Transverse colon (tissue), 4 donors: ENCODE measurements at places on chromosomes 1 and 21. TPM values are rescaled to one million over a fixed set of nuclear protein-coding genes. Genes with fewer than 3 reads are reported as not detected.

GRCh38 chr1:167663002-167663772 lies 33.2 kb downstream of the RCSD1 start:
- DNase-seq, result no peak

DNA sequence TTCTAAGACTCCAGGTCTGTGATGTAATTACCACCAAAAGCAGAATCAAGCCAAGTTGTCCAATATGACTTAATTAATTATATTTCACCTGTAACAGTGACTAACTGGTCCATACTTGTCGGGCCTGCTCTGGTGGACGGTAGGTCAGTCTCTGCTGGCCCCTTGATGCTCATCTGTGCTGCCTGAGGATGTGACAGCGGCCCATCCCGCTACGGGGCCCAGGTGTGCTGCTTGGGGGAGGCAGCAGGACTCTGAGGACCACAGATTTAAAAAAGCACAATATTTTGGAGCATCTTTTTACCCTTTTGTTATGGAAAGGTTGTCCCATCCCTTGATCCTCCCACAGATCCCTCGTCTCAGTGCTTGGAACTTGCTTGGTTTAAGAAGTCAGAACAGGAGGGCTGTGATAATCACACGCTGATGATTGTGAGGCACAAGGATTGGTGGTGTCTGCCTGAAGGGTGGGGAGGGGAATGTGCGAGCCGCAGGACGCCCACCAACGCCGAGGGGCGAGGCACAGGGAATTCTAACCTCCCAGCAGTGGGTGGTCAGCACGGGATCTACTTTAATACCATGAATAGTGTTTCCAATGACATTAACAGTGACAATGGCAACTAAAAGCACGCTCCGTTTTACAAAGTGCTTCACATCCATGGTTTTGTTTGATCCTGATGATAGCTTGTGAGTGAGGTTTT lies 27.8 kb upstream of the UMODL1 start:
- DNase-seq, result no peak

DNA sequence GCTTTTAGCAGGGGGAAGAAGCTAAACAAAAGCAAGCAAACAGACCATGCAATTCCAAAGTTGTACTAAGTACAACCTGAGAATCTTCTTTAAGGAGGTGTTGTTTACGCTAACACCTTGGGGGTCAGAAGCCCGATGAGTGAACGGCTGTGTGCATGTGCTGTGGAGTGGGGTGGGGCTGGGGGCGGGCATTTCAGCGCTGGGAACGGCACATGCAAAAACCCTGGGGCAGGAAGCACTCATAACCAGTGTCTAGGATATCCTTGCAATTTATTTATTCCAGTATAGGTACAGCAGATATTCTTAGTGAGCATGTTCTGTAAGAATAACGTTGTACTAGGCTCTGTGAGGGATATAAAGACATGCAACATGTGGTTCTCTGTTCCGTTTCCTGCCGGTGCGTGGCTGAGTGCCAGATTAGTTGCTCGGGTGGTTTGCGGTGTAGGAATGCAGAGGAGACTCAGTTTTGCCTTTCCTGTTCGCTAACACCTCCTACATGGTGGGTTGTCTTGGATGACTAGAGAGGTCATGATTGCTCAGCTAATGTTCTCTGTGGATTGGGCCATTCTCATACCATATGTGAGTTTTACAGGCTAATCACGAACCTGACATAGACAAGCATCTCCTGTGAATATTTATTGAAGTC lies 3.7 kb downstream of the FASLG start:
- DNase-seq, result peak; percentile 69

DNA sequence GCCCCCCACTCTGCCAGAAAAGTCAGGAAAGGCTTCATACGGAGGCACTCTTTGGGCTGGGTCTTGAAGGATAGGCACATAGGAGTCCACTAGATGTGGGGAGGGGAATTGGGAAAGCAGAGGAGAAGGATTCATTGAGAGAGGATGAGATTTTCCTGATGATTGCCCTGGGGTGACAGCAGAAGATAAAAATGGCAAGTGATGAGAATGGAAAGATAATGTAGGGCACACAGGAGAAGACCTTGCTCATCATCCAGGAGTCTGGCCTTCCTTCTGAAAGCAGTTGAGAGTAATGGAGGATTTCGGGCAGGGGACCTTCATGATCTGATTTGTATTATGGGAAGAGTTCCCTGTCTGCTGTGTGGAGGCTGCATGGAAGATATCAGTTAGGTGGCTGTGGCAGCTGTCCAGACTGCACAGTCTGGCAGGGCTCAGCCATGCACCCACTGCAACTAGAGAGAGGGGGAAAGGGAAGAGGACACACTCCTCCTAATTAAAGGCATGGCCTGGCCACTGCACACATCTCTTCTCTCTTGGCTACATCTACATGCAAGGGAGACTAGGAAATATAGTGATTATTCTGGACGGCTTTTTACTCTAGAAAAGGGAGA lies 9.6 kb upstream of the FABP3 start:
- no peak for DNase-seq

DNA sequence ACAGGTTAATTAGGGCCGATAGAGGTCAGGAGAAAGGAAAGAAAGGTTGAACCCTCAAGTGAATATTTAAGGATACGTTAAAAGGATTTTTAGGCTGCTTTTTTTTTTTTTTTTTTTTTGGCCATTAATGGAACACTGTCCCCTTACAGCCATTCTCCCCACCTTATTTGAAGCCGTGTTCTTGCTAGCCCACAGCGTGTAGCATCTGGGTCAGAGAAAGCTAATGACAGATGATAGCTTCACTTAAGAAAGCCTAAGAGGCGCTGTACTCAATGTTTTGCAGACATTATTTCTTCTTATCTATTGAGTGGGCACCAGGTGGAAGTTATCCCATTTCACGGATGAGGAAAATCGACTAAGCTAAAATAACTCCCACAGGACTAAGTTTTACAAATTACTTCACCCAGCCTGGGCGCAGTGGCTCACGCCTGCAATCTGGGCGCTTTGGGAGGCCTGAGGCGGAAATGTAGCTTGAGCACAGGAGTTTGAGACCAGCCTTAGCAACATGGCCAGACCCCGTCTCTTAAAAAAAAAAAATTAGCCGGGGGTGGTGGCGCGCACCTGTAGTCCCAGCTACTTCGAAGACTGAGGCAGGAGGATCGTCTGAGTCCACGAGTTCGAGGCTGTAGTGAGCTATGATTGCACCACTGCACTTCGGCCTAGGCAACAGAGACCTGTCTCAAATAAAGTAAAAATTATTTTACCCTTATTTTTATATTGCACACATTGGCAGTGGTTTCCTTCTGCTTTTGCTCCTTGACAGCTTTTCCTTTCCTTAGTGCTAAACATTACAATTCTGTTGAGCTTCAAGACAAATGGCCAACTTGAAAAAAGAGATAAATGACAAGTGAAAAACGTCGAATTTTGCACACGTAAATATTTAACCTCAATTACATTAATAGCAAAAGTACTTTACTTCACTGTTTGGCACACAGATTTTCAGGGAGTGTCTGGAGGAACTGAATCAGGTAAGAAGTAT lies 1.1 kb upstream of the PHTF1 start:
- DNase-seq, result no peak

GRCh38 chr21:34885626-34886239 lies 163.4 kb downstream of the RUNX1 start:
- no peak for DNase-seq

DNA sequence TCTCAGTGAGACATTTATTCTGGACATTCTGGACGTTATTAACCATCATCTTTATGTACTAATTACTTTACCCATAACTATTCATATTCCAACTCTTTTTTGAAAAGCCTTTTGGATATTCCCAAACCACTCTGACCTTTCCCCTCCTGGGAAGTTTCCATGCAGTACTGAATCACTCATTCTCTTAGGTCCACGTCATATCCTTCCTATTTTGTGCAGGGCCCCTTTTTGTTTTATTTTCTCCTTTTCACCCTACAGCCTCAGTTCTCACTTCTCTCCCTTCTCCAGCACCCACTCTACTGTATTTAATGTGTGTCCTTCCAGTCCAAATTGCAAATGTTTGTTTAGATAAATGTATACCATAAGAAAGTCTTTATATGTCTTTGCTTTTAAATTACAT lies 16.4 kb upstream of the ATP1A1 start:
- DNase-seq, result no peak

DNA sequence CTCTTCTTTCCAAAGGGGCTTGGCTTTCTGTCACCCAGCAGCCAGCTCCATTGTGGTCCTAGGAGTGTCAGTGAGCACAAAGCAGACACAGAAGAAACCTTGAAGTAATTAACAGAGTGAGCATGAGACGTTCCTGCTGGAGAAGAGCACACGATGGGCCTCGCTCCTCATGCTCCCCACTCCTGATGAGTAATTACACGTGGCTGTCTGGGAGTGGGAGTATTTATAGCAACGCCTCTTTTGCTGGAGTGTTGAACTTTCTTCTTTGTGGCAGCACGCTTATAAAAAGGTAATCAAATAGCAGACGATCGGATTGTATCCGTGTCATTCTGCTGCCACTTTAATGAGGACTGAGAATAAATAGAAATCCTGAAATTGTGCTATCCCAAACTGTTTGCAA lies 185.8 kb downstream of the CAMTA1 start:
- no peak for DNase-seq

DNA sequence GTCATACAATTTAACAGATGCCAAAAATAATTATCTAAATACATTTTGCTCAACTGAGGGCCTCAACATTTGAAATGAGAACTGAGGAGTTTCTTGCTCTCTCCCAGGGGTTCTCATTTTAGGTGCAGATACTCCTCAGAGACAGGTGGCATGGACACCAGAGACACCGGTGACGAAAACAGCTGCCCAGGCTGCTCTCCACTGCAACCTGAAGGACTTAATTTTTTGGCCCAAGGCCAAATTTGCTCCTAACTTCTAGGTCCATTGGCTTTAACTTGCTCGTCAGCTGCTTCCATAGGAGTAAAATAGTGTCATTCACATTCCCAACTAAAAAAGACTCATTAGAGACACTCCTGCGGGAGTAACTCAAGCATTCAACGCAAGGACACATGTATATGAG lies 87.0 kb downstream of the NRIP1 start:
- DNase-seq, result no peak

DNA sequence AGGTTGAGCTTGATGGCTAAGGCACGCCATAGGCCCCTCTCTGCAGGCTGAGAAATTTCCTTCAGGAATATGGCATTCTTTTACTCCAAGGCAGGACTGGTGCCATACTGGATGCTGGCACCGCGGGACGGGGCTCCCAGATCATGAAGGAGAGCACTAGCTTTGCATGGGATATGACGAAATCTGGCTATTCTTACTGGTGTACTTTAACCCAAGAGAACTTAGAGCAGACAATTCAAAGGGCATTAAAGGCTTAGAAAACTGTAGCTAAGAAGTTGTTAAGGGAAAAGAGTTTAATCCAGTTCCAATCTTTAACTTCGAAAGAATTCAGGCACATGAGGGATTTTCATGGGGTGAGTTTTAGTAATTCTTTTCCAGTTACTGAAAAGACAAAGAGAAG lies 204.4 kb upstream of the ESRRG start:
- DNase-seq, result no peak

GRCh38 chr1:2601721-2602303 lies 15.2 kb downstream of the PRXL2B start:
- no peak for DNase-seq

DNA sequence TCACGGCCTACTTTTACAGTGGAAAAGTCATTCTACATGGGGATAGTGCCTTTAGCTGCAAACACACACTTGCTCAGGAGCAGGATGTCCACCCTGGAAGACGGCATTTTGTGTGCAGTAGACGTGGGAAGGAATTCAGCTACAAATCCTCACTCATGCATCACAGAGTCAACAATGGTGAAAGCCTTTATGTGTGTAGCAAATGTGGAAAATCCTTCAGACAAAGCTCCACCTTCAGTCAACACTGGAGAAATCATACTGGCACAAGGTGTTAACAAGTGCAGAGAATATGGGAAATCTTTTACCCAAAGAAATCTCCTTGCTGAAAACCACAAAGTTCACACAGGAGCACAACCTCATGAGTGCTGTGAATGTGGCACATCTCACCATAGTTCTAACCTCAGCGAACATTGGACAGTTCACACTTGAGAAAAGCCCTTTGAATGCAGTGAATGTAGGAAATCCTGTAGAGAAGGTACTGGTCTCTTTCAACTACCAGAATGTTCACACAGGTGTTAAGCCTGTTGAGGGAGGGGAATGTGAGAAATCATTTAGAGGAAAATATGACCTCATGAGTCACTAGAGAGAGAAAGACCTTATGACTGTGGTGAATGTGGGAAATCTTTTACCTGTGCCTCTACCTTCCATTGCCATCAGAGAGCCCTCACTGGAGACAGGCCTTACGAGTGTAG lies 101.8 kb downstream of the PTGS2 start:
- no peak for DNase-seq

GRCh38 chr1:78047631-78048030 lies 1.9 kb downstream of the GIPC2 start:
- DNase-seq, result no peak

DNA sequence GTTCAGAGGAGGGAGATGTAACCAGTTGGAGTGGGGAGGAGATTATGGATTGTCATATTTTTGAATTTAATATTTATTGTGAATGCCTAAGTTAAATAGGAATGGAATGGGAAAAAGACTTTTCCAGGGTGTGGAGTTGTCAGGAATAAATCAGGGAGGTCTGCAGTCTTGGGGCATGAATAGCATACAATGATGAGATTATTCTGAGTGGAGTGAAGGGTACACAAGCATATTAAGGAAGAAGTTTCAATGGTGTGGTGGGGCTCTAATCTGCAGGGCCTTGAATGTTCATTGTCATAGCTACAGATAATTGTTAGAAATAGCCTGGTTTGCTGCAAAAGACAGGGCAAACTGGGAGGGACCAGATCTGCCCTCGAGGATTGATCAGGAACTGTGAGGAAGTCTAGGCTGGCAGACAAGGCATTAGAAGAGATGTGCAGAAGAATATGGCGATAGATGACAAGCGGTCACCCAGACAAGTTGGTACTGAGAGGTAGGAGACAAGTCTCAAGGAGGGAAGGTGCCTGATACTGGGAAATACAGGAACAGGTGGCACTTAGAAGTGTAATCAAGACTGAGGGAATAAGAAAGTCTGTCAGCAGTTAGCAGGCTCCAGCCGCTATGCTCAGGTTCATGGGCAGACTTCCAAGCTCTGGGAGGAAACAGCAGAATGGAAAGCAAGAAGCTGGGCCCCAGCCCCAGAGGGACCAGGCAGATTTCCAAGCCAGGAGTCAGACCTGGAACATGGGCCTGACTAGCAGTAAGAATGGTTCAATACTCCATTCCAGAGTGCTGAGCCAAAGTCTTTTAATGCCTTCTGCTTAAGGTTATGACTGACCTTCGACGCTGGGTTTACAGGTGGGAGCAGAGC lies 20.9 kb upstream of the RGL1 start:
- DNase-seq, result peak; percentile 14

Gene MYOG
- not detected for total RNA-seq

Gene NR1I3
- not detected for total RNA-seq

Gene GJB3
- total RNA-seq, result 2.9 TPM

Gene KCNN3
- 5.0 TPM for total RNA-seq

Gene RNU1-3
- under 0.01 TPM for total RNA-seq

Gene MSH4
- total RNA-seq, result 0.48 TPM

Gene SLAMF6
- not detected for total RNA-seq

Gene CALML6
- not detected for total RNA-seq

Gene SLFNL1
- 0.55 TPM for total RNA-seq

Gene RNU1-4
- total RNA-seq, result under 0.01 TPM

Gene DNALI1
- 6.6 TPM for total RNA-seq

Gene C8B
- not detected for total RNA-seq

Gene LCE3E
- not detected for total RNA-seq
